H4 (cell line): ENCODE measurements at places on chromosomes 2 and 18.

- no peak for DNase-seq
These were observed 18.8 kb downstream of the YPEL5 start for GRCh38 chr2:30165617-30166016.

- no peak for DNase-seq
These were observed 138.2 kb downstream of the MBD2 start for GRCh38 chr18:54086046-54086802.

DNA sequence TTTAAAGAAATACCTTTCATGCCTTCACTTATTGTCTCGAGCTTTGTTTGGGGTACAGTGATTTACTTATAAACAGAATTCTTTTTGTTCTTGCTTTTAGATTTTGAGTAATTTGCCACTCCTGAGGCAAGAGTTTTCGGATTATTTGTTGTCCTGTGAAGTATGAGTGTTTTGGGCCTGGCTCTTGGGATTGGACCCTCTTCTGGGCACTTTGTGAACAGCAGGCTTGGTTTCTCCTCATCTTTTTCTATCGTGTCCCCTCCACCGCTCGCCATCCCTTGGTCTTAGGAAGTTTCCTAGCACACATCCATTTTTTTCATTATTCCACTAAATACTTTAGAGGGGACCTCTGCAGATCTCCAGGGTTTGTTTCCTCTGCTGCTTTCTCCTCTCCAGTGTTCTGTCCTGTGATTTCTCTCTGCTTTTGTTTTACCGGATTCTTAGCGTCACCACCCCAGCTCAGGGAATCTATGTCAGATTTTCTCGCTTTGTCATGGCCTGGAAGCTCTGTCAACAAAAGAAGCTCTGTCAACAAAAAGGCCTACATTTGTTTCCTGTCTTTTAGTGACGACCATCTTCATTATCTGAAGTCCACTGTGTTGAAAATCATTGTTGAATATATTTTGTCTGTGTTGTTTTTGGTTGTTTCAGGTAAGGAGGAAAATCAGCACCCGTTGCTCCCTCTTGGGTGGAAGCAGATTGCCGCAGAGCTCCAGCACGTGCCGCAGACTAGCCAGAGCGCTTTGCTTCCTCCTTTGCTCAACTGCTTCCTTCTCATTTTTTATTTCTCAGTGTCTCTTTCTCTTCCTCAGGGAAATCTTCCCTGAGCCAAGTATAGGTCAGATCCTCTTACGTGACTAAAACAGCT lies 27.8 kb downstream of the ANKRD62 start:
- DNase-seq: no peak

DNA sequence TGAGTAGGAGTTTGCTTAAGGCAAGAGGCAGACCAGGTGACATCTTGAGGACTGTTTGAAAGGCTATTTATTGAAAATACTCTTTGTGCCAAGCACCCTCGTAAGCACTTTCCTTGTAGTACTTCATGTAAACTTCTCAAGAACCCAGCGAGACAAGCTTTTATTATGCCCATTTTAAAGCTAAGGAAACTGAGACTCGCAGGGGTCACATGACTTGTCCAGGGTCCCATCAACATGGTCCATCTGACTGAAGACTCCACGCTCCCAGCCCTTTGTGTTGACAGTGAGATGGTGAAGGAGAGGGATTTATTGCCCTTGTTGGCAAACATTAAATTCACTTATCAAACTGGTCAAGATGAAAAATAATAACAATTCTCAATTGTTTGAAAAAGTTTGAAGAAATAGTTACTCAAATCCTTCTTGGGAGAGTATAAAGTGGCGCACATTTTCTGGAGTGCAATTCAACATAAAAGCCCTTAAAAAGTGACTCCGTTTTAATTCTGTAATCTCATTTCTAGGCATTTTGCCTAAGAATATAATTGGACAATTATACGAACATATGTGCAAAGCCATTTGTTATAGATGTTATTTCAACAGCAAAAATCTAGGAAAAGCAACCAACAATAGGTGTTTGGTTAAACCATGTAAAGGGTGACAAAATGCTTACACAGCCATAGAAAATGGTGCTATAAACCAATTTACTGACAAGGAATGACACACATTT lies 270.5 kb upstream of the NCKAP5 start:
- no peak for DNase-seq

DNA sequence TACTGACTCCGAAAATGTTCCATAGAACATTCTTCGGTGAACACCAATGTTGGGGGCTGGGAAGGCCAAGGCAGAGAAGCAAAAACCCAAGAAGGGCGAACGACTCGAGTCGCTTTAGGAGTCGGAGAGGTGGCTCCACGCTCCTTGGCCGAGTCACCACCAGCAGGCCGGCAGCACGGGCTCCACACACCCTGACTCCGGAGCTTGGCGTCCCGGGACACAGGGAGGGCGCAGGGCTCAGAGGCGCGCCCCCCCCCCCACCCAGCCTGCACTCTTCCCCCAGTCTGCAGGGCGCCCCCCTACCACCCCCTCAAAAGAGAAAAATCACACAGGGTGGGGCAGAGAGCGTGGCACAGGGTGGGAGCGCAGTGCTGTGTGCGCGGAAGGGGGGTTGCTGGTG lies 7.5 kb upstream of the ADI1 start:
- no peak for DNase-seq

DNA sequence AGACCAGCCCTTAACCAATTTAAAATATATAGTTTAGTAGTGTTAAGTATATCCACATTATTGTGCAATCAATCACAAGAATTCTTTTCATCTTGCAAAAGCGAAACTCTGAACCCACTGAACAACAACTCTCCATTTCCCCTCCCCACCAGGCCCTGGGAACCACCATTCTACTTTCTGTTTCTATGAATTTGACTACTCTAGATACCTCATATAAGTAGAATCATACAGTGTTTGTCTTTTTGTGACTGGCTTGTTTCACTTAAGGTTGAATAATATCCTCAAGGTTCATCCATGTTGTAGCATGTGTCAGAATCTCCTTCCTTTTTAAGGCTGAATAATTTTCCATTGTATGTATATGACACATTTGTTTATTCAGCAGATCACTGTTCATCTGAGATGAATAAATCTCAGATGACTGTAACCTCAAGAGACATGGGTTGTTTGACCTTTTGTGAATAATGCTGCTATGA lies 8.1 kb upstream of the SOS1 start:
- no peak for DNase-seq

DNA sequence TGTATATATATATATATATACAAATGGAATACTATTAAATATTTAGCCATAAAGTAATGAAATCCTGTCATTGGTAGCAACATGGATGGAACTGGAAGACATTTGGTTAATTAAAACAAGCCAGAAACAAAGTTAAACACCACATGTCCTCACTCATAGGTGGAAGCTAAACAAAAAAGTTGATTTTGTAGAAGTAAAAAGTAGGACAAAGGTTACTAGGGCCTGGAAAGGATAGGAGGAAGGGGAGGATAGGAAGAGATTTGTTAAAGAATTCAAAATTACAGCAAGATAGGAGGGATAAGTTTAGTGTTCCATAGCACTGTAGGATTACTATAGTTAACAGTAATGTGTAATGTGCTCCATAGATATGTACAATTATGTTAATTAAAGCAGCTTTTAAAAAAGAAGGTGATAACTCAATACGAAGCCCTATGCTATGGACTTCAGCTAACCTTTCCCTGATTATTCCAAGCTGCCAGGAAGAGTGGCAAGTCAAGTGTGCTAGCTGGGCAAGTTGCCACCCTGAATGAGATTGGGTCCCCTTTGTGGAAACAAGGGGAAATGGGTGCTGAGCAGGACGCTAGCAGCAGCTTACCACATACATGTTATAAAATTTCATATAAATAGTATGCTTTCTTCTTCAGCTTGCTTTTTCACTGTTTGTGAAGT lies 12.3 kb downstream of the MERTK start:
- no peak for DNase-seq

DNA sequence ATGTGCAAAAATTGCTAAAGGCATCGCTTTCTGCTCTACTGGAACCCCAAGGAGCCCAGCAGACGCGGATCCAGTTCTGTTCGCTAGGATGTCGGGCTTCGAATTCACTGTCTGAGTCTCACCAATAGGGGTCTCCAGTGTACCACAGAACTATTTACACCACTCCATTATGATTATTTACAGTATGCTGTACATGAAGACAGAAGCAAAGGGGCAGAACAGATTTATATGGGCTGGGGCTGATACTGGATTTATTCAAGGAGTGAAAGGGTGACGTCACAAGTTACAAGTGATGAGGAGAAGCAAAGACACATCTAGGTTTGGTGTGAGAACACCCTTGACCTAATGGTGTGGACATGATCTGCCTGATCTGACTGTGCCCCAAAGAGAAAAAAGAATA lies 185.3 kb upstream of the ATP5MC3 start:
- DNase-seq: peak; percentile 54

GRCh38 chr2:204776781-204777559 lies 231.7 kb downstream of the PARD3B start:
- no peak for DNase-seq

DNA sequence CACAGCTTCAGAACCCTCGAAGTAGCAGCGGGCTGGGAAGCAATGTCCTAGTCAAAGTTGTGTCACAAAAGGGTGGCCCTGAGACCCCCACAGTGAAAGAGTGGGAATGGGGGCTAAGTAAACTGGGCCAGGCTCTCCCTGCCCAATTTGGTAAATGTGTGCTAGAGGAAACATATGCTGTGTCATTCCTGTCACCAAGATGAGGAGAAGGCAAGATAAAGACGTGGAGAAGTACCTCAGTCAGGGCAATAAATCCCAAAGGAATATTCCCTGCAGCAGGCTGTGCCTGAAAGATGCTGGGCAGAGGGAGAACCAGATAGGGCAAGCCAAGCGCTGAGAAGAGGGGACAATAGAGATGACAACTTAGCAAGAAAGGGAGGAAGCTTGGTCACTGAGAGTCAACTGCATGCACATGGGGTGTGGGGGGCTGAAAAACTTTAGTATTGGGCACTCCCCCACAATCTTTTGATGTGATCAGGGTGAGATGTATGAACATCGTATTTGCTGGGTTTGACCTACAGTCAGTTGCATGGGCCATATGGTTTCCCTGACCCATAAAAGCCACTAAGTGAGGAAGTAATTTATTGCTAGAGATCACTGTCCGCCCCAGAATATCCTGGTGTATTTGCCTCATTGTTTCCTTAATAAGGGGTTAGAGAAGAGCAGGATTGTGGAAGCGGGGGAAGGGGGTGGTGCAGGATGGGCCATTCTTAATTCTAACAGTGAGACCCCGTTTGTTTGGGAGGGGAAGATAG lies 49.9 kb upstream of the CXCR4 start:
- no peak for DNase-seq

- no peak for DNase-seq
These were observed 9.7 kb upstream of the GRP start for GRCh38 chr18:59210299-59210698.

- DNase-seq: no peak
These were observed 695.6 kb upstream of the GCFC2 start for GRCh38 chr2:76406134-76406855.

DNA sequence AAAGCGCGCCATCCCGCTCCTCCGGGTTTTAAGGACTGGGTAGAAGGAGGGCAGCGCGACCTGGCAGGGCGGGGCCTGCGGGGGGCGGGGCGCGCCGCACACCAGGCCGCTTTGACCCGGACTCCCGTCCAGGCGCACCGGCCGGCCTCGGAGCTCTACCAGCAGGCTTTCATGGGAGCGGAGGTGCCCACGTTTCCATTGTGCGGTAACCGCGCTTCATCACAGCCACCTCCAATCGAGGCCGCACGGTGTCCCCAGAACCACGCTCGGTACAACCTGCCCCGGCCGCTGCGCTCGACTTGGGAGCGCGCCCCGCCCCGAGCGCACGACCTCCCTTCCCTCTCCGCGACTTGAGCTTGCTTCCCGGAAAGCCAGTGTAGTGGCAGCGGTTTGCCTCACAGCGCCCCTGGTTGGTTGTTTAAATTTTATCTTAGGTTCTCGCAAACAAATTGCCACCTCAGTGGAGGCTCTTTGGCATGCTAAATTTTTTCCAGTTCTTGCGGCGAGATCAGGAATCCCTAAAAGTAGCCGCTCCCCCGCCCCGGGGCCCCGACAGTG lies 280 bp upstream of the CYP1B1 start:
- DNase-seq: peak; percentile 76

GRCh38 chr2:7012141-7012764 lies 95.0 kb downstream of the RNF144A start:
- no peak for DNase-seq

GRCh38 chr18:6712401-6712800 lies 17.1 kb upstream of the ARHGAP28 start:
- no peak for DNase-seq
